Stimulated activated CD8-positive, alpha-beta memory T cell treated with anti-CD3 and anti-CD28 coated beads, Interleukin-2, amount 100 ng/mL, for 1 hour (primary cell): ENCODE measurements at places on chromosomes 2 and 18.

- DNase-seq: no peak
Observed at GRCh38 chr2:158131483-158131912, 29.8 kb downstream of the UPP2 start.

GRCh38 chr18:35028536-35028935, 12.7 kb upstream of the MAPRE2 start:
- DNase-seq: no peak

DNA sequence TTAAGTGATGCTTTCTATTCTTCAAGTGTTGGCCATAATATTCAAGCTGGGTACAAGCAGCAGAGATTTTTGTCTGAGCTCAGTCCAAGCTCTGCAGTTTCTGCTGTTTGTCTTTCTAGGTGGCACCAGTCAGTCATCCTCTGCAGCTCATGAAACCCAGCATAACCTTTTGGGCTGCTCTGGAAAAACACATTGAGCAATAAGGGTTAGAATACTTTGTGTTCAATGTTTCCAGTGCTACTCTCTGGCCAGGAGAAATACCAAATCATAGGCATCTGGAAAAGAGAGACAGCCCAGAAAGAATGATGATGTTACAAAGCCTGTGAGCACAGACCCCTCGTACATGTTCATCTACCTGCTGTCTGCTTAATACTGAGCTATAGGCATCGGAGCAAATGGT, 19.5 kb upstream of the WIPF1 start:
- no peak for DNase-seq

DNA sequence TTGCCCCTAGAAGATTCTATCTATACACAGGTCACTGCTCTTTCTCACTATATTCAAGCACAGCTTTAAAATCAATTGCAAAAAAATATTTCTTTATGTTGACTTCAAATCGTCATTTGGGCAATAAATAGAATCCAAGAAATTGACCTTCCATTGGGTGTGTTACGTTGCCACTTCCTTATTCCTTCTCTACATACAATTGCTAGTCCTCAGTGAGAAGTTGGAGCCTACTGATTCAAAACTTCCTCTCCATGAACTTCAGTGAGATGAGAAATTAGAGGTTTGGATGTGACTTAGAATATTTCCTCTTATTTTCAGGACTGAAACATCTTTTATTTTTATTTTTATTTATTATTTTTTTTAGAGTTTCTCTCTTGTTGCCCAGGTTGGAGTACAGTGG, 40.3 kb downstream of the PMAIP1 start:
- DNase-seq: no peak

DNA sequence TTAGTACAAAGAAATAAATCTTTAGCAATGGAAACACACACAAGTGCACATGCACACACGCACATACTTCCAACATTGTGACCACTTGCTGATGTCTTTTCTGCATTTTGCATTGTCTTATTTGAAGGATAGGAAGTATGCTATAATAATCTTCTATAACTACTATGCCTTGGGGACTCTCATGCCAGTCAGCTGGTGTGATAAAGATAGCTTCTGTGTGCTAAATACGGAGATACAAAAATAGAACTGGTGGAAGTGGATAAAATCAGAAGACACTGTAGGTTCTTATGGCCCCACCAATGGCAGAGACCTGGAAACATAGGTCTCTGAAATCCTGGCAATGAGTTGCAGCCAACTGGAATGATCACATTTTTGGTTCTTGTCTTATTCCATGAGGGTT, 31.5 kb upstream of the RASGRP3 start:
- DNase-seq: no peak

DNA sequence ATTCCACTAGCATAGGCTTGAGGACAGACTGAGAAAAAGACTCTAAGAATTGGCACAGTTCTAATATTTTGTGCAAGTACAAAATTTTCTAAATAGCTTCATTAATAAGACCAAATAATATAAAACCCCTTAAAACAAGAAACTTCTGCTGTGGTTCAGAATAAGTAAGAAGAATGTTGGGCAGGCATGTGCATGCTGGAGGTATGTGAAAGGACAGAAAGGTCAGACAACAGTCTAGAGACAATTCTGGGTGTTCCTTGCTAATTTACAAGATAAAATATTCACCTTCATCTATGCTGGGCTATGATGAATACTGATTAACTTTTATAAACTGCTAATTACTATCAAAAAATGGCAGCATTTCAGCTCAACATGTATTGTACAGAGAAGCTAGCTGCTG, 14.9 kb downstream of the CEBPZOS start:
- DNase-seq: no peak

- DNase-seq: no peak
Observed at GRCh38 chr2:65658881-65659280, 226.5 kb upstream of the SPRED2 start.

DNA sequence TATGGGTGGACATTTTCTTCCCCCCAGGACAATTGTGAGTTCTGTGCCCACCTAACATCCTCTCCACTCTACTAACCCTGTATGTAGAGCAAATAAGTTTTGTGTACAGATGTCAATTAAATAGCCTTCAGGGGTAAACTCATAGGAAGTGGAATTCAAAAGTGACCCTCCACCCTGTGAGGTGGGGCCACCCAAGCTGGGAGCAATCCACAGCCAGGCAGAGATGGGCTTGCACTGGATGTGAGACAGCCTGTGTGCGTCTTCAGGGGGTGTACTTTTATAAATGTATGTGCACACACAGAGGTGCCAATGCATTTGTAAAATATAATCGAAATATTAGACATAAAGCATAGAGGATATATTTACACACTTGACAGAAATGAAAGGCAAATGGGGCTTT, 33.1 kb upstream of the ATP6V1B1 start:
- no peak for DNase-seq

GRCh38 chr2:158182676-158183295, 81.1 kb downstream of the UPP2 start:
- DNase-seq: no peak

DNA sequence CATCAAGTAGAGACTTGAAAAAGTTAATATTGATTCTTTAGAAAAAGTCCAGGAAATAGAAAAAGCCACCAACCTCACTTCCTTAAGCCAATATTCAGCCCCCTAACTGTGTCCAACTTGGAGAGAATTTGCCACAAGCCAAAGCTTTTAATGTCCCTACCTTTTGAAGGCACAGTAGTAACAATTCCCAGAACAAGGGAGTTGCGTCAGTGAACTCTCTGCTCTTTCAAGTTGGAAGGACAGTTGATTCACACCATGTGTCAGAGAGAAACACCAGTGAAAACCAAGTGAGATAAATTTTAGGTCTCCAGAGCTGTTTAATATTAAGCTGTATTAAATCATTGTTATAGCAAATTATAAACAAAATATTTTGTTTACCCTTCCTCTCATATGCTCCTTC, 66.1 kb downstream of the EXOC6B start:
- DNase-seq: no peak

DNA sequence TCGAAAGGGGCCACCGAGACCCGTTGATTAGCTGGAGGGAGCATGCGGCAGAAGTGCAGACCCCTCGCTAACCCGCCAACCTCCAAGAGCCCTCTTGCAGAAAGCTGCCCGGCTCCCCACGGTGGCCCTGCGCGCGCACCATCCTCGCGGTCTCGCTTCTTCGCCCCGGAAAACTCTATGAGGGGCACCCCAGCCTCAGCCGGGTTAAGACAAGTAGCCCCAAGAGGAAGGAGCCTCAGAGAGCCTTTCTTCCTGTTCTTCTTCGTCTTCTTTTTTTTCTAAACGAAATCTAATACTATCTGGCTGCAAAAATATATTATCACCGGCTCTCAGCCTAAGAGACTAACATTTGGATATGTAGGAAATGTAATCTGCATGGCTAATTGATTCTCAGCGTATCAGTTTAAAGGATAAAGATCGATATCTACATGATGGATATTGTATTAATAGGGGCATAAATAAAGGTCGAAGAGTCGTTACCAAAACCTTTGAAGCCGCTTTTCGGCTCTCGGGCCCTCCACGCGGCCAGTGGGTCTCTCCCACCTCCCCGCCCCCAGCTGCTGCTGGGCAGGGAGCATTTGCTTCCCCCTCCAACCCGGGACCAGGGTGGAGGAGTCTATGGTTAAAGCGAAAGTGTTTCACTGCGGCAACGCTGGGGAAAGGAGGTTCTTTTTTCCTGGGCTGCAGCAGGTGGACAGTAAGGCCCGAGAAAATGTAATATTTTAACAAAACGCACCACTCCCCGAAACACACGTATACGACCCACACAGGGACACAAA, 6.1 kb upstream of the PAX3 start:
- no peak for DNase-seq

- no peak for DNase-seq
Observed at GRCh38 chr18:13541621-13542519, 184.5 kb downstream of the FAM210A start.

- DNase-seq: no peak
Observed at GRCh38 chr18:56565046-56565445, 73.3 kb downstream of the TXNL1 start.

GRCh38 chr18:34870555-34871310, 160.6 kb downstream of the DTNA start:
- no peak for DNase-seq

DNA sequence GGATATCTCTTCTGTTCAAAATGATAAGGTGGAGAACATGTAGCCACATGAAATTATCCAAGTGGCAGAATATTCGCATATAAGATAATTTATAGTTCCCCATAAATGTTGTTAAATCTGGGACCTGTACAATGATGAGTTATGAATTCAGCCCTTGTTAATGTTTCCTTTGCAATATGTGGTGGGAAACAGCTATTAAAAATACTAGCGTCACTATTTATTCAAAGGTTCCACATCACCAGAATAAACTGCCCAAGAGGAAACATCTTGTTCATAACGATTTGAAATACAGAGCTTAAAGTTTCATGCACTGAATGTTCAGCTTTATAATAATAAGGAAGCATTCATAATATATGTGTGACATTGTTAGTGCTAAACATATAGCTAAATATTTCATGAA, 223.9 kb upstream of the TCF4 start:
- no peak for DNase-seq

DNA sequence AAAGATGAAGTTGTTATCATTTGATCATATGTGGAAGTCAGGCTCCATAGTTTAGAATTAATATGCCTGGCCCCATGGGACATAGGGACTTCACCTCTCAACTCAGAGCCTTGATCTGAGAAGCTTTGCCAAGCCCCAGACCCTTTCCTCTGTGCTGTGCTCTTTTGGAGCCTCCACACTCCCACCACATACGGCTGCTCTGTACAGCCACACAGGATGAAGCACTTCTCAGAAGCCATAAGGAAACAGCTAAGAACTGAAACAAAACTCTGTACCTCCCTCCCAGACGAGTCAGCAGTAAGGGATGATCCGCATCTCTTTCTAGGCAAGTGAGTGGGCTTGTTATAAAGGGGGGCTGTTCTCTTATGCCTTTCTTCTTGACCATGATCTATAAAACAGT, 66.5 kb downstream of the CAB39 start:
- no peak for DNase-seq

DNA sequence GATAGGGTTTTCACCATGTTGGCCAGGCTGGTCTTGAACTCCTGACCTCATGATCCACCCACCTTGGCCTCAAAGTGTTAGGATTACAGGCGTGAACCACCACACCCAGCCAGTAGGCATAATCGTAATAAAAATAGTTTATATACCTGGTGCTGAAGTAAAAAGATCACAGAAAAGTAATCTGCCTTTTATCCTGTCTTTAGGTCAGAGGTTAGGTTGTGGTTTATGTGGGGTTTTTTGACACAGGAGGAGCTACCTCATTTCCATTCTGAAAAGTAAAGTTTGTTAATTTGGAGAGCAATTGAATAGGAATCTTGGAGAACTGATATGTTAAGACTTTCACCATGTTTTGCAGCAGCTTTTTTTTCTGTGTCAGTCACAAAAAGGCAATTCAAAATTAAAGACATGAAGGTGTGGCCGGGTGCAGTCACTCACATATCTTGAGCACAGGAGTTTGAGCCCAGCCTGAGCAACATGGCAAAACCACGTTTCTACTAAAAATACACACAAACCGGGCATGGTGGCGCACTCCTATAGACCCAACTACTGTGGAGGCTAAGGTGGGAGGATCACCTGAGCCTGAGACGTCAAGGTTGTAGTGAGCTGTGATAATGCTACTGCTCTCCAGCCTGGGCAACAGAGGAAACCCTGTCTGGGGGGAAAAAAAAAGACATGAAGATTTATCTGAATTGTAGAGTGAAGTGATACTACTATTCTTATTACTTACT, 31.5 kb downstream of the CCNT2 start:
- DNase-seq: no peak

- DNase-seq: no peak
Observed at GRCh38 chr2:205582366-205582765, 99.9 kb upstream of the NRP2 start.

GRCh38 chr2:191386938-191387536, 141.8 kb downstream of the MYO1B start:
- no peak for DNase-seq

GRCh38 chr2:134771313-134771801, 52.6 kb upstream of the TMEM163 start:
- DNase-seq: no peak

DNA sequence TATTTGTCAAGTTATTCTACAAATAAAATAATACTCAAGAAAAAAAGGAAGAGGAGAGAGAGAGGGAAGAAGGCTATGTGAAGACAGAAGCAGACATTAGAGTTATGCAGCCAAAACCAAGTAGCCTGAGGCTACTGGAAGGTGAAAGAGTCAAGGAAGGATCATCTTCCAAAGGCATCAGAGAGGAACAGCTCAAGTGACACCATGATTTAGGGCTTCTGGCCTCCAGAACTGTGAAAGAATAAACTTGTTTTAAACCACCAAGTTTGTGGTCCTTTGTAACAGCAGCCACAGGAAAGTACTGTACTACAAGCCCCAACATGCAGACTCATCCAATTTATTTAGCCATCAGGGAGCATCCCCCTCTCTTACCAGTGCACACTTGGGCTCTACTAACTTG, 788.5 kb upstream of the LRRTM1 start:
- DNase-seq: no peak

- no peak for DNase-seq
Observed at GRCh38 chr2:68044099-68044498, 18.7 kb downstream of the C1D start.

- no peak for DNase-seq
Observed at GRCh38 chr2:237354892-237355291, 59.1 kb downstream of the COL6A3 start.

GRCh38 chr18:76491776-76492668, 3.0 kb downstream of the ZNF516 start:
- no peak for DNase-seq

- no peak for DNase-seq
Observed at GRCh38 chr18:58569490-58569911, 59.4 kb downstream of the ALPK2 start.
